Activated T-helper 1 cell treated with anti-CD3 and anti-CD28 coated beads, Interleukin-12 subunit alpha, Interleukin-12 subunit beta, Interleukin-2, Interleukin-4 antibody, amounts not matched to agents 30 ng/mL and 10 ng/mL and 1 ng/mL, durations not matched to agents 14 hours and 24 hours and 36 hours (primary cell): ENCODE measurements at places on chromosomes 5 and 9. TPM values are rescaled to one million over a fixed set of nuclear protein-coding genes. Genes with fewer than 3 reads are reported as not detected.

PCDHB7 gene
- total RNA-seq, result not detected in 2 replicates

GRCh38 chr5:16784088-16784487, 152.0 kb downstream of the MYO10 start:
- H3K4me1 ChIP-seq, result no peaks in the 10 kb centered on the region
- H3K27me3 ChIP-seq, result peaks cover 2% of the 10 kb centered on the region
- no peak overlapping the region for H3K27ac ChIP-seq
- H3K4me3 ChIP-seq, result no peak overlapping the region
- H3K36me3 ChIP-seq, result no peaks in the 10 kb centered on the region

DNA sequence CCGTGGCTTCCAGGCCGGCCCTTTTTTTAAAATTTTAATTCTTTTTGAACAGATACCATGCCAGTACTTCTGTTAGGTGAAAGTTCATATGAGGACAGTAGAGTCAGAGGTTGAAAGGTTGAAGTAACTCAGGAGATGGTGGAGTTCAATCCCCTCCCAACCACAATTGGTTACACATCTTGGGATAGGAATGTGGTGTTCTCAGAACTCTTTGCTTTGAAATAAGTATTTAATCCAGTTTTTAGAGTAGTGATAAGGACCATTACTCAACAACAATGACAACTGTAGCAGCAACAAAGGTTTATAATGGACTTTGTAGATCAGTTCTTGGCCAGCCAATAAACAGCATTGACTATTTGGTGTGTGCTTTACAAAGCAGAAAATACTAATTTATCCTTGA, 116.0 kb downstream of the ARHGAP26 start:
- peaks cover 16% of the 10 kb centered on the region for H3K4me1 ChIP-seq
- no peak overlapping the region for H3K27ac ChIP-seq
- DNase-seq, result no peak
- no peaks in the 10 kb centered on the region for H3K27me3 ChIP-seq

FOXD4L3 gene
- 0.17 TPM in 1 of 2 replicates, not detected in the other for total RNA-seq

- H3K27me3 ChIP-seq, result peaks cover 2% of the 10 kb centered on the region
- no peak overlapping the region for H3K27ac ChIP-seq
- H3K36me3 ChIP-seq, result peaks cover 3% of the 10 kb centered on the region
- DNase-seq, result no peak
- H3K4me1 ChIP-seq, result peaks cover 45% of the 10 kb centered on the region
These were observed 82.3 kb upstream of the EPB41L4B start for GRCh38 chr9:109403116-109403515.

DNA sequence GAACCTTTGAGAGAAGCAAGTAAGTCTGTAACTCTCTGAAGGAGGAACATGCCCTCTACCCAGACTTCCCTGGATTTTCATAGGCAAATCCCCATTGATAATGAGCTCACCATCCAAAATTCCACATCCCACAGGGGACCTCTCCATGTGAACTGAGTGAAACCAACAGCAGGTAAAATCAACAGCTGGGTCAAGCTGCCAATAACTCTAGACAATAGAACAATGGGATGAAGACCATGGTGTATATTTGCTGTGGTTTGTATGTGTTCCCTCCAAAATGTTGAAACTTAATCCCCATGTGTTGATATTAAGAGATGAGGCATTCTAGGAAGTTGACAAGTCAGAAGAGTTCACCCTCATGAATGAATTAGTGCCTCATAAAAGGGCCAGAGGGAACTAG, 110.2 kb upstream of the MYO10 start:
- no peak overlapping the region for H3K27ac ChIP-seq
- H3K36me3 ChIP-seq, result no peaks in the 10 kb centered on the region
- H3K4me1 ChIP-seq, result no peaks in the 10 kb centered on the region
- peaks cover 2% of the 10 kb centered on the region for H3K27me3 ChIP-seq
- no peak for DNase-seq

DNA sequence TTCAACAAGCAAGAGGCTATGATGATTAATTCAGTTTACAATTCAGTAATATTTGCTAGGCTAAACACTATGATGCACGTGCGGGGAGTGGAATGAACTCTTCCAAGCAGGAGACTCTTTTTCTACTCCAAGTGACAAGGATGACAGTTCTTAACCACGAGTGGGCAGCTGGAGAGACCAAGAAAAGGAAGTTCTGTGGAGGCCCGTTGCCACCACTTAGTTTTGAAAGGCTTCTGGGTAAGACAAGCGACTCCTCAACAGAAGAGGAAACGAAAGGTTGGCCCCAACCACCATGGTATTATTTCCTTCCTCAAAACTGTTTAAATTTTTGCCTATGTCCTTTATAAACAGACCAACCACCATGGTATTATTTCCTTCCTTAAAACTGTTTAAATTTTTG, 2.8 kb downstream of the DCAF12 start:
- DNase-seq, result no peak
- H3K27me3 ChIP-seq, result no peaks in the 10 kb centered on the region
- H3K27ac ChIP-seq, result peak overlapping the region; percentile 74
- H3K36me3 ChIP-seq, result peaks cover 38% of the 10 kb centered on the region
- H3K4me3 ChIP-seq, result peak overlapping the region; percentile 96
- H3K4me1 ChIP-seq, result peaks cover 50% of the 10 kb centered on the region

RICTOR gene
- total RNA-seq, result 30.1 and 33.9 TPM in 2 replicates

GRCh38 chr5:13780081-13780480, 164.4 kb downstream of the DNAH5 start:
- no peaks in the 10 kb centered on the region for H3K4me1 ChIP-seq
- H3K36me3 ChIP-seq, result no peaks in the 10 kb centered on the region
- no peak overlapping the region for H3K4me3 ChIP-seq
- no peak for DNase-seq
- H3K27ac ChIP-seq, result no peak overlapping the region

- H3K27me3 ChIP-seq, result no peaks in the 10 kb centered on the region
- peaks cover 35% of the 10 kb centered on the region for H3K36me3 ChIP-seq
- H3K27ac ChIP-seq, result no peak overlapping the region
- H3K4me3 ChIP-seq, result no peak overlapping the region
These were observed 30.2 kb upstream of the TNIP1 start for GRCh38 chr5:151110992-151111391.

PALM2AKAP2 gene
- 2.2 and 5.5 TPM in 2 replicates for total RNA-seq
